ENCODE measurements at places on chromosomes 12 and 14.

GRCh38 chr12:49227713-49228112 is 37.2 kb upstream of the TUBA1C start:
- no peak for DNase-seq

GRCh38 chr14:21626491-21627230 is 8.1 kb downstream of the OR10G2 start:
- no peak for DNase-seq

DNA sequence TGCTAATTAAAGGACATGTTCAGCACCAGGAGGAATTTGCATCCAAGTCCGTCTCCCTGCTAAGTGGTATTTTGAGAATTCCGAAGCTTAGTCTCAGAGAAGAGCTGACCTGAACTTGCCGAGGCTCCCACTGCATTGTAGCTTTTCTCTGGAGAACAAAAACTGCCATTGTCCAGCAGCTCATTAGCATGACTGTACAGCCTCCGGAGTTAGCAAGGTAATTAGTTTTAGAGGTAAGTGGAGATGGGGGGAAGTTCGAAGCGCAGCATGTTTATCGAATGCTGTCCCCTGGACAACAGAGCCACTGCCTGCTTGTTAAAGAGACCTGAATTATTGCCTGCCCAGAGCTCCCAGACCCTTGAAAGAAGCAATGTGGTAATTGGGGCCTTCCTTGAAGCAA is 160.3 kb upstream of the PELI2 start:
- DNase-seq = no peak

DNA sequence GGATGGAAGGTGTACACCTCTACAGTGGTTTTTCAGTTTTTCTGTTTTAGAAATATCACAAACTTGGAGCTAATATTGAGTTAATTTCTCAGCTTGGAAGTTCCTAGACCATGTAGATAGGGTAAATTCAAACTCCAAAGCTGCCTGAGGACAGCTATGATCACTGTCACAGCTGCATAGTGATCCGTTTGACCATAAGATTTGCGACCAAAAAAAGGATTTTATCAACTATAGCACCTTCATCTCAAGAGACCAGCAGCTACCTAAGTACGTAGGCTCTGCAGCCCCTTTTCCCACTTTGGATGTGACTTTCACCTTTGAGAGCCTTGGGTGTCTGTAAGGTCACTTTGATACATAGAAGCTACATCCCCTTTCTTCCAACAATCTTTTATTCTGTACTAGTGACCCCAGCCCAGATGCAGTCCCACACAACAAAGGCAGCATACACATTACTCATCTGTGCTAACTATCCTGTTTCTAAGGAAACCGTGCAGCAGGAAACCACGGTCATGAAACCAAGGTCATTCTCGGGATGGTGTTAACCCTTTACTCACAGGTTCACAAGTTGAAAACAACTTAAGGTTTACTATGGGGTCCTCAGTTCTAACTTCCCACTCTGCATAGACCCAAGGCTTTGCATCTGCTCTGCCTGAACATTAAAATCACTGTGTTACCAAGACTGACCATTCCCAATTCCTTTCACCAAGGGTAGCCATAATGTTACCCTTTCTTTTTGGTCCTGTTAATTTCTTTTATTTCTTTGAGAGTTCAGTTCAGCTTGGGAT is 75.4 kb downstream of the IFT81 start:
- DNase-seq = no peak

- DNase-seq = no peak
Observed at GRCh38 chr14:50839691-50840090, 8.7 kb upstream of the NIN start.

DNA sequence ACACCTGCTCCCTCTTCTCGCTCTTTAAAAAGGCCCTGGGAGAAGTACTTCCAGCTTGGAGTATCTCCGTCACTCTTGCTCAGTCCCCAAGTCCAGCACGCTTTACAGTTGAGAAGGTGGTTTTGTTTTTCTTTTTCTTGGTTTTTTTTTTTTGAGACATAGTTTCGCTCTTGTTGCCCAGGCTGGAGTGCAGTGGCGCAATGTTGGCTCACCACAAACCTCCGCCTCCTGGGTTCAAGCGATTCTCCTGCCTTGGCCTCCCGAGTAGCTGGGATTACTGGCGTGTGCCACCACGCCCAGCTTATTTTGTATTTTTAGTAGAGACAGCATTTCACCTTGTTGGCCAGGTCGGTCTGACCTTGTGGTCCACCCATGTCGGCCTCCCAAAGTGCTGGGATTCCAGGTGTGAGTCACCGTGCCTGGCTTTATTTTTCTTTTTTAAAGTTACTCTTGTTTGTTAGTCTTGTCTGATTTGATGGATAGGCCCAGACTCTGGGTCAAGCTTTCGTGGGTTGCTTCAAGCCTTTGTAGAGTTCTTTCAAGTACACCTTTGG is 1.9 kb downstream of the TDRD9 start:
- DNase-seq = no peak

GRCh38 chr14:24038686-24039085 is 13.1 kb upstream of the CARMIL3 start:
- DNase-seq = no peak

DNA sequence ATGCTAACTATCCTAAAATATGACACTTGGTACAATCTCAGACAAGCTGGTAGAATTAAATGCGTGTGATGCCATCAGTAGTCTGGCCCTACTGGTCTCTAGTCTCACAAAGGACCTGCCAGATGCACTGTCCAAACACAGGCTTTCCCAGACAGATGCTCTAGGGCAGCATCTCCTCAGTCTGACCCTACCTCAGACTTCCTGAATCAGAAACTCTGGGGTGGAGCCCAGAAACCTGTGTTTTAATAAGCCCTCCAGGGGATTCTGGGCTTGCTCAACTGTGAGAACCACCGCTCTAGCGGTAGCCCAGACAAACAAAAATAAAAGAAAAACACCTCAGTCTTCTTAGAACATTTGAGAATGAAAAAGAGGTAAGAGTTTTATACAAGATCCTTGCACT is 48.0 kb downstream of the BDKRB1 start:
- no peak for DNase-seq

DNA sequence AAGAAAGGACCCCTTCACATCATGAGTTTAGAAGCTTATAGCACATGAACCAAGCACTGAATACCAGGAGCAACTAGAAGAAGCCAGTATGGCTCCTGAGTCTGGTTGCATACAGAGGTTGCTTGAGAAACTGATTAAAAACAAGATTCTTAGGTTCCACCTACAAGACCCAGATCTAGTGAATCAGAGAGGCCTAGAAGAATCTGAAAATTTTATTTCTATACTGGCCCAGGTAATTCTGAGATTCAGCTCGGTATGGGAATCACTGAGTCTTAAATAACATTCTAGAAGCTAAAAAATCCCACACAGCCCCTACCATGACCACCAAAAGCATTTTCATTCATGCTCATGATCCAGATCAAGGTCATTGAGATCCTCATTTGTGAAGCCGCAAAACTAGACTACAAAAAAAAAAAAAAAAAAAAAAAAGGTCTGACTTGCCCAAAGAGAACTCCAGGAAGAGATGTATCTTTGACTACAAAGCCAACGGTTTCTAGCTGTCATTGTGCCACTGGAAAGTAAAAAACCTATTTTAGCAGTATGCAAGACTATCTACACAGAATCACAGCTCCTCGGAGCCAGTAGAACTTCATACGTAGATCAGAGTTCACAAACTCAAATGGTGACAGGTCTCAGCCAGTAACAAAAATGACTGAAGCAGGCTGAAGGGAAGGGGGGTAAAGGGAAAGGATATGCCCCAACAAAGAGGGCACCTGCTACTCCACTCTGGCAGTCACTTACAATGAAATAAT is 168.4 kb upstream of the EGLN3 start:
- no peak for DNase-seq

DNA sequence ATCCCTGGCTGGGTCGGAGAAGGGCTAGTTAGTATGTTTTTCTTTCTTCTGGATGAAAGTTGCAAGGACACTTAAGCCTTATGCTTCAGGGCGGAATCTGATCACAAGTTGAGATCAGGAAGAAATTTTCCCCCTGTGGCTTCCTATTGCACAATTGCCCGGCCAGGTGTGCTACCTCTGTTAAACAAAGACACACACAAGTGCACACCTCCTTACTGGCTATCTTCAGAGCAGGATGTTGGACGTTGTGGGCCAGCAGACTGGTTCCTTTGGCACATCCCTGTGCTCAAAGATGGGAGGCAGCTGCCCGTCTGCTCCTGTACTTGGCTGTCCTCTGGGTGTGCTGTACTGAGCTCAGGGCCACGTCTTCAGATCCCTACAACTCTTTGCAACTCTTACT is 19.1 kb downstream of the ETV6 start:
- no peak for DNase-seq

DNA sequence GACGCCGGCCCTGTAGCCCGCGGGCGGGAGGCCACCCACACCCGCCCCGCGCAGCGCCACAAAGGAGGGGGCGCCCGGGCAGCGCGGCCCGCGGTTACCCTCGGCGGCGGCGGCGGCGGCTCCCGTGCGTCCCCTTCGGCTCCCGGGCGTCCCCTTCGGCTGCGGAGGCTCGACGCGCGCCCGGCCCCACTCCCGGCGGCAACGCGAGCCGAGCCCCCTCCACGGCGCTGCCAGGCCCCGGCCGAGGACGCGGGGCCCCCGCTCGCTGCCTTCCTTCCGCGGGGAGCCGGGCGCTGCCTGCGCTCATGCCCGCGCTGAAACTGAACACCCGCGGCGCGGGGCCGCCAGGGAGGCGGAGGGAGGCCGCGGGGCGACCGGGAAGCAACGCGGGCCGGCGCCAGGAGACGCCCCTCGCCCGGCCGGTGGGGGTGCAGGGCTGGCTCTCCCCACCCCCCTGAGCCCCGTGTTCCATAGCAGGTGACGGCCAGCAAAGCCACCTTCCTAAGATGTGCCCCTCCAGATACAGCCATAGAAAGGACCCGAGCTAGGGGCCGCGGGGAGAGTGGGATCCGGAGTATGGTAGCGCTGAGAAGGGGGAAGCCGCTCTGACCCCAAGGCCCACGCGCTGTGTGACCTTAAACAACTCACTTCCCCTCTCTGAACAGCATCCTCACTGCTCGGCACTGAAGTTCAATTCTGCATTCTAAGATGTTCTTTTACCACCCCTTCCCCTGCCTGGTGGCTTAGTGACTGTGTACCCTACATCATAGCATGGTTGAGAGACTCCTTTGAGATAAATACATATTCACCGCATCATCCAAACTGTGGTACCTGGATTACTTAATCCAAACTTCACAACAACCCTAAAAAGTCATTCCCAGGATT is 42.8 kb downstream of the KDM2B start:
- DNase-seq = peak; percentile 20

Measured in activated CD4-positive, alpha-beta T cell treated with anti-CD3 and anti-CD28 coated beads, Interleukin-2, amount 50 U/mL, for 4 hours (primary cell).